A673 (cell line): ENCODE measurements at places on chromosomes 7 and 10.

- H3K4me1 ChIP-seq = no peaks in the 10 kb centered on the region
- DNase-seq = peak; percentile 70
- H3K27me3 ChIP-seq = peaks cover 6% of the 10 kb centered on the region
- no peaks in the 10 kb centered on the region for H3K36me3 ChIP-seq
- H3K4me3 ChIP-seq = no peak overlapping the region
- no peak overlapping the region for H3K27ac ChIP-seq
Observed at GRCh38 chr7:132145466-132145865, 430.8 kb downstream of the PLXNA4 start.

GRCh38 chr10:20110125-20111100 is 294.2 kb downstream of the PLXDC2 start:
- DNase-seq = no peak
- no peak overlapping the region for H3K27ac ChIP-seq
- H3K4me3 ChIP-seq = no peak overlapping the region
- no peaks in the 10 kb centered on the region for H3K36me3 ChIP-seq
- H3K4me1 ChIP-seq = no peaks in the 10 kb centered on the region

DNA sequence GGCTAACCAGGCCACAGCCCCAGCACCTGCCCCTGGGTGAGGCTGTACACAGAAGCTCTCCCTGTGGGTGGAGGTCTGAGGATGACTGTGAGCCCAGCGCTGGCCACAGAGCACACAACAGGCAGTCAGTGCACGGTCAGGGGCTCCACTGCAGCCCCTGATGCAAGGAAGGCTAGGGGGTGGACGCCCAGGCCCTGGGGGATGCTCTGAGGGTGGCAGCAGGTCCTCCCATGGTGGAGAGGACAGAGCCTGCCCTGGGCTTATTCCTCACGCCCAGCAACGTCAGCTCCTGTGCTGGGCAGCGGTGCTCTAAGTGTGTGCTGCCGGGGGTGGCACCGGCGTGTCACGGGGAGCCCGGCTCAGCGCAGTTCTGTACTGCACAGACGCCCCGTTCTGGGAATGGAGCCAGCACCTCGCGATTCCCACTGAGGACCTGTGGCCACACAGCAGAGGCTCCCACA is 223.2 kb downstream of the MAD1L1 start:
- peaks cover 8% of the 10 kb centered on the region for H3K4me1 ChIP-seq
- H3K27ac ChIP-seq = no peak overlapping the region
- no peak overlapping the region for H3K4me3 ChIP-seq
- no peaks in the 10 kb centered on the region for H3K36me3 ChIP-seq
- no peak for DNase-seq

- H3K27ac ChIP-seq = no peak overlapping the region
- H3K4me3 ChIP-seq = no peak overlapping the region
- H3K4me1 ChIP-seq = peaks cover 3% of the 10 kb centered on the region
- no peaks in the 10 kb centered on the region for H3K27me3 ChIP-seq
- no peak for DNase-seq
Observed at GRCh38 chr7:100623951-100624824, 11.8 kb downstream of the MOSPD3 start.

- H3K36me3 ChIP-seq = no peaks in the 10 kb centered on the region
- H3K4me1 ChIP-seq = no peaks in the 10 kb centered on the region
- no peak overlapping the region for H3K4me3 ChIP-seq
- H3K27me3 ChIP-seq = no peaks in the 10 kb centered on the region
Observed at GRCh38 chr10:31288962-31289361, 30.1 kb upstream of the ZEB1 start.

GRCh38 chr10:70432561-70433263 is 8.8 kb downstream of the NODAL start:
- DNase-seq = no peak
- no peaks in the 10 kb centered on the region for H3K27me3 ChIP-seq
- no peak overlapping the region for H3K4me3 ChIP-seq
- peaks cover 17% of the 10 kb centered on the region for H3K36me3 ChIP-seq
- no peak overlapping the region for H3K27ac ChIP-seq

DNA sequence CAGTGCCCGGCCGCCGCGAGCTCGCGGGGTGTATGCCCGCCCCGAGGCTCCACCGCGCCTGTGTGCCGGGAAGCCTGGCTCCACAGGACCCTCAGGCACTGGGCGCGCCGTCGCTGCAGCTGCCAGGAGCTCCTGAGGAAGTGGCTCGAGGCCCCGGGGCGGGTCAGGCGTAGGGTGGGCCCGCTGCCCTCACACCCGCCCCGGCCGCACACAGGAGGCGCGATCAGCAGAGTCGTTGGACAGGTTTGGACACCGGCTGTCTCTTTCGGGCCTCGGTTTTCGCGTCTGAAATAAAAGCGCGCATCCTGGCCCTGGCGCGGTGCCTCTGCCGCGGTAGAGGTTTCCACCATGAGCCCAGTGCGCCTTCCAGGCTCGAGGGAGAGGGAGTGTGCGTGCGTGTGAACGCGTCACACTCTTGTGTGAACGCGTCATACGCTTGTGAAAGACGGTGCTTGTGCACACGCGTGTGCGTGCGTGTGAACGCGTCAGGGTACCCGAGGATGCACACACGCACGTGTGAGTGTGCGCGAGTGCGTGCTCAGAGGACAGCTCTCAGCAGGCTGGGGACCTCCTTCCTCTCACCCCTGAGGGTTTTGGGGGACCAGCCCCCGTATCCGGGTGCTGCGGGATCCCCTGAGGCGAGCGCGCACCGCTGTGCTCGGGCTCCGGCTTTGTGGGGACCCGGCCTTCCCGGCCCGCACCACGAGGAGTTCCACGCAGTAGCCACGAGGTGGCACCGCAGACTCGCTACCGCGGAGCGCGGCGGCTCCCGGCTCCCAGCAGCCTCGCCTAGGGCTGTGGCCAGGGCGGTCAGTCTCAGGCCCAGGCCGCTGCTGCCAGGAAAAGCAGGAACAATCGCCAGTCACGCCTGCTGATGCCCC is 83.8 kb downstream of the BMS1 start:
- no peaks in the 10 kb centered on the region for H3K36me3 ChIP-seq
- H3K4me1 ChIP-seq = no peaks in the 10 kb centered on the region
- peak overlapping the region; percentile 36 for H3K4me3 ChIP-seq

GRCh38 chr10:109343293-109343692 is 580.0 kb downstream of the XPNPEP1 start:
- no peaks in the 10 kb centered on the region for H3K4me1 ChIP-seq
- H3K27me3 ChIP-seq = no peaks in the 10 kb centered on the region
- no peak overlapping the region for H3K4me3 ChIP-seq
- no peak overlapping the region for H3K27ac ChIP-seq

DNA sequence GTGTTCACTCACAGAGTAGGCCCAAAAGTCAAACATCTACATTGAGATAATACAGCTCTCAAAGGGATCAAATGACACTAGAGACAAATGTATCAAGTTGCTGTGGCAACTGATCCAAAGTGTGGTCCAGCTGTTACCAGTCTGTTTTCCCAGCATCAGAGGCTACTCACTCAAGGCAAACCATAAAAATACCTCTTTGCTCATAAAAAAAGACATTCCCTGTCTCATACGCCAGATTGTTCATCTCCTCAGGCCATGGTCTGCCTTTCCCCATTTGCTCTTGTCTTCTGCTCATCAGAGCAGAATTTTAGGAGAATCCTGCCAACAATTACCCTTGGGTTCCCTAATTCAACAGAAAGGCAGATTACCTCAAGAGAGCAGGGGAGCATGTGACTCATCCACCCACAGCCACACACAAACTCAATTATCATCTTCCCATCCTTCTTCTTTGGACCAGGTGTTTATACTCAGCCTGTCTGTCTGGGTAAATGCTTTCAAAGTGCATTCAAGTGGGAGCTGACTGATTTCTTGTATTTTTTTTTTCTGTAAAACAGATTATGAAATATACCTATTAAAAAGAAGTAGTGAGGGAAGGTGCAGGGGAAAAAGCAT is 226.5 kb upstream of the HPS1 start:
- H3K4me1 ChIP-seq = no peaks in the 10 kb centered on the region
- no peak overlapping the region for H3K4me3 ChIP-seq
- no peaks in the 10 kb centered on the region for H3K36me3 ChIP-seq
- no peak for DNase-seq
- peaks cover 3% of the 10 kb centered on the region for H3K27me3 ChIP-seq

DNA sequence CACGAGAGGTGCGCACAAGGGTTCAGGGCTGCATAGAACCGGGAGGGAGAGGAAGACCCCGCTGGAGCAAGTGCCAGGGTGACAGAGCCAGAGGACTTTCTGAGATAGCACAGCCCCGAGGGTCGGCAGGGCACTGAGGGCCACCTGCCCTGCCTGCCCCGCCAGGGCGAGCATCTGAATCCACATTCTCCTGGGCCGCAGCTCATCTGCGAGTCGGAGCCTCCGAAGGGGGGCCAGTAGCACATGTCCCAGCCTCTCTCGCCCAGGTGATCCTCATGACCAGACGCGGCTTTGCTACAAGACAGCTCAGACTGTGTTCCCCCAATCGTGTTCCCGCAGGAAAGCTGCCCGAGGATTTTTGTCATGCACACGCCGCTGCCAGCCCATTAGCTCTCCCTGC is 71.2 kb downstream of the ADARB2 start:
- DNase-seq = no peak
- H3K4me1 ChIP-seq = no peaks in the 10 kb centered on the region
- H3K36me3 ChIP-seq = no peaks in the 10 kb centered on the region
- no peak overlapping the region for H3K4me3 ChIP-seq

GRCh38 chr10:16779384-16779915 is 37.8 kb downstream of the RSU1 start:
- H3K27ac ChIP-seq = no peak overlapping the region
- no peaks in the 10 kb centered on the region for H3K36me3 ChIP-seq
- peaks cover 14% of the 10 kb centered on the region for H3K4me1 ChIP-seq
- H3K27me3 ChIP-seq = no peaks in the 10 kb centered on the region

- no peaks in the 10 kb centered on the region for H3K27me3 ChIP-seq
- H3K27ac ChIP-seq = no peak overlapping the region
- H3K4me3 ChIP-seq = no peak overlapping the region
- no peak for DNase-seq
- H3K4me1 ChIP-seq = peaks cover 13% of the 10 kb centered on the region
Observed at GRCh38 chr10:70164163-70164562, 6.2 kb downstream of the SAR1A start.

DNA sequence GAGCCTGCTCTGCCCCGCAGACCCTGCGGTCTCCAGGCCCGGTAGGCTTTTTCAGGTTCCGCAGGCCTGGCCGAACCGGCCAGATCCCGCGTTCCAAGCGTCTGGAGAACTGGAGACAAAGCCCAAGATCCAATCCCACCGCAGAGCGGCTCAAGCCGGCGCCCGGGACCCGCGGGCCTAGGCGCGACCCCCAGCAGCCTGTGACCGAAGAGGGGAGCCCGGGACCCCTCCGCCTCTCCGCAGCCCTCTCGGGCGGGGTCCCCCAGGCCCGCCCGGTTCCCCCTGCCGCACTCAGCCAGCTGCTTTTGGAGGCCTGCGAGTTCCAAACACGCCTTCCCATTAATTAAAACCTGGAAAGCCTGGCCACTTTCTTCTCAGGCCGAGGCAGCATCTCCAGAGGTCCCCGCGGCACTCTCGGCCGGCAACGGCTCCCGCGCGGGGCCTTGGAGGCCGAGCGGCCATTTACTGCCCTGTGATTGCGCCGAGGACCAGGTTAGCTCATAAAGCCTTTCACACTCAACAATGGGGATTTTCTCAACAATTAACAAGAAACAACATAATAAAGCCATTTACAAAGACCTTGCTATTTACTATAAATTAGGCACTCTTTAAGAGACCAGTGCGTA is 16.7 kb downstream of the SKIDA1 start:
- DNase-seq = no peak
- peaks cover 8% of the 10 kb centered on the region for H3K4me1 ChIP-seq

DNA sequence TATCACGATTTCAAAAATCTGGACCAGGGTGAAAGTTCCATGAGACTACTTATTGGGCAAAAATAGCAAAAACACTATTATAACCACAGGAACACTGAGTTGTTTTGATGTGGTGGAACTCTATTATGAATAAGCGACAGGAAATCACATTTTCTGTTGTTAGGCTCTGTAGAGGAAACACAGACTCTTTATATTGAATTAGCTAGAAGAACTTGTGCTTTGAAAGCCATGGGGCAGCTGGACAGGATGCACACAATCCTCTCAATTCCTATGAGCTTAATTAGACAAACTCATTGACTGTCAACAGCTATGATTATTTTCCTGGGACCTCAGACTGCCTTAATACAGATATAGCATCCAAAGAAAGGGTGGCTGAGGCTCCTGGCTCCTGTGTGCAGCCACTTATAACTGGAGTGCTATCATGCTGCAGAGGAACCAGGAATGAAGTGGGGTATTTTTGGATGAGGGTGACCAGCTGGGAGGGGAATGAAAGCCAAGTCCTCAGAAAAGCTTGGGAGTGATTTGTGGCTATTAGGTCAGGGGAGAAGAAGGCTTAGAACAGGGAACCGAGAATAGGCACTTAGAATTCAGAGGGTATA is 657.3 kb downstream of the TYW1 start:
- H3K36me3 ChIP-seq = no peaks in the 10 kb centered on the region
- no peaks in the 10 kb centered on the region for H3K4me1 ChIP-seq
- H3K27me3 ChIP-seq = no peaks in the 10 kb centered on the region
- no peak for DNase-seq
- no peak overlapping the region for H3K4me3 ChIP-seq

DNA sequence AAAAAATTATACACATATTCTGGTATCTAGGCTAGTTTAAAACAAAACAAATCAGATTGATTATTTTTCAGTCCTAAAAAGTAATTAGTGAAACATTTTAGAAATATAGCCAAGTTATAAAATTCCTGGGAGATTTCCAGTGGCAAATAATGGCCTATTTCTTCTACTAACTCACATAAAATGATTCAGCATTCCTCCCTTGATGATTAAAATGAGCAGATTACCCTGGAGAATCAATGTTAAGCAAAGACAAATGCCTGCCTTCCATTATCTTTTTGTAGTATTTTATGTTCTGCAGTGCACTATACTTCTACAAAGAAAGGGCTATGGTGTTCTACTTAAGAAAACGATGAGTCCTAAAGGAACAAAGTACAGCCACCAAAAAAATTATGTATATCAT is 53.6 kb downstream of the PARD3 start:
- DNase-seq = no peak
- no peaks in the 10 kb centered on the region for H3K27me3 ChIP-seq
- H3K4me1 ChIP-seq = peaks cover 32% of the 10 kb centered on the region
- H3K27ac ChIP-seq = no peak overlapping the region

DNA sequence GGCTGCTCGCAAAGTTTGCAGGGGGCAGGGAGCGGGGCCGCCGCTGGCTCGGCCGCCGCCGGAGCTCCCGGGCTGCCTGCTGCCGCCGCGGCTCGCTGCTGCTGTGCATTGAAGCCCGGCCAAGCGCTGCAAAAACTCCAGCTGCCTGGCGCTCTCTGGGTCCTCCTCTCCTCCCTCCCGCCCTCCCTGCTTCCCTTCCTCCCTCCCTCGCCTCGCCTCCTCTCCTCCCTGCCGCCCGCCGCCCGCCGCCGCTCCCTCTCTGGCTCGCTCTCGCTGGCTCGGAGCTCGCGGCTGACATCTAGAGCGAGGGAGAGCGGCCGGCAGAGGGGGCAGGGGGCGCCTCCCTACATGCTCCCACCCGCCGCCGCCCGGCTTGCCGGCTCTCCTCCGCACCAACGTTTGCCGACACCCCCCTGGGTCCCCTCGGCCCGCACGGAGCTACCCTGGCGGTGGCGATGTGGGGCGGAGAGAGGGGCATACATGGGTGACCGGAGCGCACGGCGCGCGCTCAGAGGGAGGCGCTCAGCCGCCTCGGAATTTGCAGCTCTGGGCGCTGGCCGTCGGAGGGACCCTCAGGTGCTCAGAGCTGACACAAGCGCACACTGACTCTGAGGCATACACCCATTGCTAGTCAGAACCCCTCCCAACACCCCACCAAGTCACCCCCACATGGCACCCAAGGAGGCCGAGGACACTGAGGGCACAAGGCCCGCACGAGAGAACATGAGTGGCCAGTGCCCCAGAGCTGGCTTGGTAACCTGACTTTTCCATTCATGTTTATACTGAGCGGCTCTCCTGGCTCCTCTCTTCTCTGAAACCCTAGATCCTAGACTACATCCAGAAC is 1.2 kb upstream of the PLXNA4 start:
- peaks cover 69% of the 10 kb centered on the region for H3K27me3 ChIP-seq
- peaks cover 16% of the 10 kb centered on the region for H3K4me1 ChIP-seq
- peak overlapping the region; percentile 16 for H3K4me3 ChIP-seq
- no peaks in the 10 kb centered on the region for H3K36me3 ChIP-seq
